ENCODE measurements at places on chromosomes 3 and 15. TPM values are rescaled to one million over a fixed set of nuclear protein-coding genes. Genes with fewer than 3 reads are reported as not detected.

Gene TNFSF10
- 94.1 TPM for total RNA-seq

- DNase-seq: no peak
These were observed 39.9 kb downstream of the SMAD3 start for GRCh38 chr15:67105065-67105951.

- DNase-seq: no peak
These were observed 86.9 kb upstream of the PRTG start for GRCh38 chr15:55829826-55830225.

DNA sequence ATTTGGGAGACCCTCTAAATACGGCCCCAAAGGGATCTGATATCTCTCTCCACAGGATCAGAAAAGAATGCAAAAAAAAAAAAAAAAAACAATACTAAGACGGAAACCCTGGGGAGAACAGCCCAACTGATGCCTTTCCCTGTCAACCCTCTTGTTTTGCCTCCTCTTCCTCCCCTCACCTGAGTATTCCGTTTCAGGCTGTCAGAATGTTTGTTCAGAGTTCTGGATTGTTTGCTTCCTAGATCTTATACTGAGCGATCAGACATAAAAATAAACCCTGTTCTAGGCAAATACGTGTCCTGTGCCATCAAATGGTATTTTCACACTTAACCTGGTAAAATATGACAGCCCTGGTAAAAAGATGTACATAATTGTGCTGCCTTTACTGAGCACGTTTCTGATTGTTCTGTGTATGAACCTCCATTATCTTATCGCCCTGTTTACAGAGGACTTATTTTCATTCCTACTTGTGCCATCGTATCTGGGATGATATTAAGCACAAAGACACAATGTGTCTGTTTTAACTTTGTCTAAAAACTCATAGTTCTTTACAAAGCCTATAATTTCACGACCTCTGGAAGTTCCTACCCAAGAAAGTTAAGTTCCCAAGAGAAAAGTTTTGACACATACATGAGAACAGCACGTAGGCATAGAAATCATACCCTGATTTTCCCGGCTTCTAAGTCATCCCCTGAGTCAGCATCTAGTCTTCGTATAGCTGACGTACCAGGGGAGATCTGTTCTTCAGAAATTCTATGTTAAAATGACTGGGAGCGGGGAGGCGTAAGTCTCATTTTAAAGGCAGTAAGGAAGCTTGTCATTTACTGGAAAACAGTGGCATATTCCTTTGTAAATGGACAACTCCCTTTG, 856 bp downstream of the ZBTB38 start:
- no peak for DNase-seq

Gene CASR
- not detected for total RNA-seq

DNA sequence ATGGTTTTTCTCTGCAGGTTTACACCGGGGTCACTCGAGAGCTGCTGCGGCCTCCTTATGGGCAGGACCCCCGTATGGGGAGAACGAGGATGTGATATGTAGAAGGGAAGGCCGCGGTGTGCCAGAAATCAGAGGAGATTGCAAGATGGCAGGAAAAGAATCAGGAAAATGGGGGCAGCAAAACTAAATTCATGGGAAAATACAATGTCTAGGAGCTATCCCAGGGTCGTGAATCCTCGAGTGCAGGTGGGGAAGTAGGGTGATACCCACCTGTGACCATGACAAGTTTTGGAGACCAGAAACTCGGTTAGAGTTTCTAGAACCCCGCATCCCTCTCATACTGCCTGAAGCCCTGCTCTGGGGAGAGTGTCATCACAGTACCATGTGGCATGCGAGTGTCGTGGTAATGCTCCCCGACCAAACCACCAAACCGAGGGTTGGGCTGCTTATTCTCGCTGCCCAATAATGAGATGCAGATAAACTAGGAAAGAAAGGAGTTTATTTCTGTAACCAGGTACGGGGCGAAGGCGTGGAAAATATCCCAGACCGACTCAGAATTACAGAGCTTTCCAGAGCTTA, 781 bp downstream of the TRNT1 start:
- DNase-seq: no peak

Gene OR5K2
- not detected for total RNA-seq

Gene ATP13A5
- 0.23 TPM for total RNA-seq

GRCh38 chr3:53016236-53016635, 29.6 kb downstream of the SFMBT1 start:
- DNase-seq: no peak

DNA sequence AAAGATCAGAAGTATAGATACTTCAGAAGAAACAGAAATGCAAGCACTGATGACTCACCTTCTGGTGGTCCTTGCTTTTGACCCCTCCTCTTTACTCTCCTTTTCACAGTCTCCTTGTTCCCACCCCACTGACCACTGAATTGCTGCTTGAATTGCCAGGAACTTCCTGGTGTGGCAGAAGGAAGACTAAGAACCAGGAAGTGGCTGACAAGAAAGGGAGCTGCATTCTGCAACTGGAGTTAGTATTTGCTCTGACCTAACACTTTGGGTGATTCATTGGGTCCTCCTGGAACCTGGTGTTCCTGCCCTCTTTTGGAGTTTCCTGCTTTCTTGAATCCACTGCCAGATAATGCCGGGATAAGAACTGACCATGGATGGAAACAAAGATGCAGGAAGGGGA, 23.0 kb downstream of the KY start:
- no peak for DNase-seq

GRCh38 chr15:29141308-29142128, 128.1 kb downstream of the NSMCE3 start:
- no peak for DNase-seq

Gene SNRPA1
- 62.2 TPM for total RNA-seq

- DNase-seq: peak; percentile 61
These were observed 15.7 kb upstream of the AEN start for GRCh38 chr15:88605189-88606069.

DNA sequence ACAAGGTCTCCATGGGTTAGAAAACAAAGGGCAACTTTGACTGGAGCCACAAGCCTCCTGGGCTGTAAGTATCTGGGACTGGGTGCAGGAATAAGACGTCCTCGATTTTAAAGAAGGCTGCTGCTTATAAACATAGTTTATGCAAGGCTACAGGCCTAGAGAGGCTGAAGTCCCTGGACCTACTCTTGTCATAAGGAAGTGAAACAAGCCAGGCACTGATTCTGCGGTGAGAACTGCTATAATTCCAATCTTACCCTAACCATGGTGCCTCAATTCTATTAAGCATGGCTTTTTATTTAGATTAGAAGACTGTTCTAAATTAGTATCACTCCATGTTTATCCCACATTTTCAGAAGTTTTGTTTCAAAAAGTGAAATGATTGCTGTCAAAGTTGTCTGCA, 777.6 kb downstream of the PLOD2 start:
- DNase-seq: no peak

- DNase-seq: no peak
These were observed 16.3 kb downstream of the CRTAP start for GRCh38 chr3:33130144-33130543.

Gene SIDT1
- 0.92 TPM for total RNA-seq

Gene TAMM41
- total RNA-seq: 21.4 TPM

Gene MNS1
- 1.9 TPM for total RNA-seq

Gene PPP1R14D
- total RNA-seq: not detected

DNA sequence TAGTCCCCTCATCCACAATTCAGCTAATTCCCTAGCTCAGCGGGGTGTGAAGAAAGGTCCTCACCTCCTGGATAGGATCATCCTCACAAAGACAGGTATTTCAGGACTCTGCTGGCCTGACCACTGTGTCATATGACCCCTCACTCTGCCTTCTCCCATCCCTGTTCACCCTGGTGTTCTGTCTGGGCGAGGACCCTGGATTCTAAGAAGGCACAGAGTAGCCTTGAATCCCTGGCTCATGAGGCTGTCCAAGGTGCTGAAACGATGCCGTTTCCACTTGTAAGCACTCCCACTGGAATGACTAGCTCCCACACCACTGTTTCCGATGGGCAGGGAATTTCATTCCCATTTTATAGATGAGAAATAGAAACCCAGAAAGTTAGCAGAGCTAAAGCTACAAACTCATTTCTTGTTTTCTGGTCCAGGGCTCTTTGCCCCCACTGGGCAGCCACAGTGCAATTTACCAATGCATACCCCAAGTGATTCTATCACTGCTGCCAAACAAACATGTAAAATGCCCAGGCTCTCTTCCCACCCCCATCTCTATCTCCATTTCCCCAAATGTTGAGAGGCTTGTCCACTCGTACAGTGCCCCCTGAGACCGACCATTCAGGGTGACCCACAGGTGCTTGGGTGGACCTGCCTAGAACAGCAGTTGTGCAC, 83.2 kb downstream of the RAB11A start:
- peak; percentile 71 for DNase-seq

- DNase-seq: no peak
These were observed 25.4 kb downstream of the GOLGB1 start for GRCh38 chr3:121724130-121724529.

DNA sequence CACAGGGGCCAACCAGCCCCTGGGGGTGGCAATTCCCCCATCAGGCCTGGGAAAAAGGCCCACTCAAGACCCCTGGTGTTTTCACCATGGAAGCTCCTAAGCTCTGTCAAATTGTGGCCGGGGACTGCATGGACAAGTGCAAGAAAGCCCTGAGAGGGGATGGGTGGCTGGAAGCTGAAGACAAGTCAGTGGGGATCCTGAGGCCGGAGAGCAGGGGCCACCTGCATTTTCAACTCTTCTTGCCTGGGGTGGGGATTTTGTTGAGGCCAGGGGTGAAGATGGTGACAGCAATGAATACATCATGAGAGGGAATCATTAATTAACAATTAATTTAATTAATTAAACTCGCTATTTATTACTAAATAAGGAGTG, 33.9 kb downstream of the FEM1B start:
- DNase-seq: no peak

DNA sequence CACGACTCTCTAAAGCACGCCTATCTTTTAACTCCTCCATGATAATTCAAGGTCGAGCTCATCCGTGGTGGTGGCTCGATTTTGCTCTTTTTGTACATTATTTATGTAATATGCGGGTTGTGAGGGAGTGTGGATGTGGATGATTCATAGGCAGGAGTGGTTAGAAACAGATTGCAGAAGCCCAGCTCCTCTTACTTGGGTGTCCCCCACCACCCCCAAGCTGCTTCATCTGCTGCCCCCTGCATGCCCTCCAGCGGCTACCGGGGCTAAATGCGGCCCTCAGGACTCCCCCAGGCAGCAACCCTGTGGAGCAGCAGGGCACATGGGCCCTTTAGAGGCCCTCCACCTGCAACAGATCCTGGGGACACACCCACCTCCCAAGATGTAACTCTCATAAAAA, 111.5 kb upstream of the SELENOK start:
- DNase-seq: no peak

- DNase-seq: no peak
These were observed 20.2 kb downstream of the ATOSA start for GRCh38 chr15:52658955-52659354.

DNA sequence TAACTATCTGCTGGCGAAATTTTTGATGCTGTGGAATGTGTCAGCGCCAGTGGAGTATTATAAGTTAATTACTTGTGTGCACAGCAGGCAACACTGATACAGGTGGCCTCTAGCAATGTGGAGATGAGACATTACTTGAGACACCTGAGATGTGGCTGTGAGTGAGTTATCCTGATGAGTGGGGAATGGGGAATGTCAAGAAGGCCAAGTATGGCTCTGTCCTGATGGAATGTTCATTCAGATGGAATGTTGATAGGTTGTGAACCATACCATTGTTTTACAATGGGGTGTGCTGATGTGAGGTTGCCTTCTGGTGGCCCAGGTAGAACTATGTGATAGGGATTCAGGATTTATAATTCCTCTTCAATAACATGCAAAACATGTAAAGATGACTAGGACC, 404.8 kb downstream of the PTPRG start:
- DNase-seq: no peak

GRCh38 chr3:20422391-20422790, 236.4 kb upstream of the SGO1 start:
- no peak for DNase-seq

GRCh38 chr15:89205991-89206585, 15.3 kb downstream of the RLBP1 start:
- DNase-seq: no peak

- no peak for DNase-seq
These were observed 5.0 kb downstream of the RPLP1 start for GRCh38 chr15:69457304-69458280.

DNA sequence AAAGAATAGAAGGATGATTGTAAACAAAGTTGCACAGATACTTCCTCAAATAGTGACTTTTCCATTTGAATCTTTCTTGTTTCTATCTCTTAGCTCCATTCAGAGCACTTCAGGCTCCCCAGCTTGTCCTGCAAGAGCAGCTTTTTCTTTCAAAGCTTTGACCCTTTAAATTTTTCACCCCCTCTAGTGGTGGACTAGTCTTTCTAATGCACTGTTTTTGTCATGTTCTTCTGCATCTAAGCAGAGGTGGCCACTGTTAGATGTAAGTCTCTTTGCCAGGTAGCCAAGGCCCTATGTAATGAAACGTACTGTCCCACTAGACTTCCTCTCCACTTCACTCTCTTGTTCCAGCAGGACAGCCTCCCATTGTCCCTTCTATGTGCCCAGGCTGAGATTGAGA, 74.0 kb upstream of the MANF start:
- no peak for DNase-seq

DNA sequence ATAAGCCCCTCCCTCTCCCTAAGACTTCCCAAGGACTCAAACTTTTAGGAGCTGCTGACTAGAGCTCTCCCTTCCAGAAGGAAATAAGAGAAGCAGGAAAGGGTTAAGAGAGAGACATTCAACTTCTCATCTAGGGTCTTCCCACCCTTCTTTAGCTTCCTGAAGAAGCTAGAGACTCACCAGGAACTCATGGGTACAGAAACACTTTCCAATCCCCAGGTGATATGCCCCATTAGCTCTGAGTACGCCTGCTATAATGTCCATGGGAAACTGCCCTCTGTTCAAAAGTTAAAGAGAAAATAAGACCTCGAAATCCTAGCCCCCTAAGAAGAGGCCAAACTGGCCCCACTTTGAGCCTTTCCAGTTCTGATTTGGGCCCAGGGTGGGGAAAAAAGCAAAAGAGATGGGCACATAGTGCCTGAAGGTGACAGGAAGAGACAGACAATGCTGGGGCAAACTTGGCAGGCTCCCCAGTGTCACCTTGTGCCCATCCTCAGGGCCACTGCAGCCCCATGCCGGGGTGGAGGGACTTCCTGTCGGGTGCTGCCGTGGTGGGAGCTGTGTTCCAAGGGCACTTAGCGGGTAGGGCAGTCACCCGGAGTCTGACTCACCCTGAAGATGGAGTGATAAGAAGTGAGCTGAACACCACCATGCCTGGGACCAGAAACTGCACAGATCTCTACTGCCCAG, 29.5 kb downstream of the CCDC12 start:
- no peak for DNase-seq

Gene COL6A5
- total RNA-seq: not detected

Gene CD86
- not detected for total RNA-seq

Gene GOLGA8Q
- not detected for total RNA-seq

Gene LHFPL4
- total RNA-seq: 0.08 TPM

Gene SUSD5
- 3.9 TPM for total RNA-seq

Gene AHSG
- total RNA-seq: not detected

DNA sequence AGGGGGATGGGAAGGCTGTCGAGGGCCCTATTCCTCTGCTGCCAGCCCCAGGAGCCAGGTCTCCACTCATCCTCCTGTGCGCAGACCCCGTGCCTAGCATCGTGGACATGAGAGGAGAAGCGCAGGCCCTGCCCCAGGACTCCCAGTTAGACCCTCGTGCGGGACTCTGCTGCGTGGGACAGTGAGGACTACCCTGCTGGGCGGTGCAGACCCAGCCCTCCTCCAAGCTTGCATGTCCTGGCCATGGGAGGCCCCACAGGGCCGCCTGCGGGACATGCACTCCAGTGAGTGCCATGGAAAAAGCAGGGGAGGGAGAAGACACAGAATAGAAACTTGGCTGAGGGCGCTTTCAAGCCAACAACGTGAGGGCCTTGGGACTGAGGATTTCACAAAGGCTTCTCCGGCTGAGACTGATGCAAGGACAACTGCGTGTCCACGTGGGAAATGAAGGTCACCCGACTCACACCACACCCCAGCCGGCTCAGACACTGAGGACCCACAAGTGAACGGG, 62.6 kb upstream of the IQSEC1 start:
- DNase-seq: no peak
